NCI-H510A treated with DMSO at 0.1 percent for 48 hours (cell line): ENCODE measurements at places on chromosomes 5 and 9.

GRCh38 chr9:117412006-117412715, 2.7 kb downstream of the ASTN2 start:
- DNase-seq, result peak; percentile 6

DNA sequence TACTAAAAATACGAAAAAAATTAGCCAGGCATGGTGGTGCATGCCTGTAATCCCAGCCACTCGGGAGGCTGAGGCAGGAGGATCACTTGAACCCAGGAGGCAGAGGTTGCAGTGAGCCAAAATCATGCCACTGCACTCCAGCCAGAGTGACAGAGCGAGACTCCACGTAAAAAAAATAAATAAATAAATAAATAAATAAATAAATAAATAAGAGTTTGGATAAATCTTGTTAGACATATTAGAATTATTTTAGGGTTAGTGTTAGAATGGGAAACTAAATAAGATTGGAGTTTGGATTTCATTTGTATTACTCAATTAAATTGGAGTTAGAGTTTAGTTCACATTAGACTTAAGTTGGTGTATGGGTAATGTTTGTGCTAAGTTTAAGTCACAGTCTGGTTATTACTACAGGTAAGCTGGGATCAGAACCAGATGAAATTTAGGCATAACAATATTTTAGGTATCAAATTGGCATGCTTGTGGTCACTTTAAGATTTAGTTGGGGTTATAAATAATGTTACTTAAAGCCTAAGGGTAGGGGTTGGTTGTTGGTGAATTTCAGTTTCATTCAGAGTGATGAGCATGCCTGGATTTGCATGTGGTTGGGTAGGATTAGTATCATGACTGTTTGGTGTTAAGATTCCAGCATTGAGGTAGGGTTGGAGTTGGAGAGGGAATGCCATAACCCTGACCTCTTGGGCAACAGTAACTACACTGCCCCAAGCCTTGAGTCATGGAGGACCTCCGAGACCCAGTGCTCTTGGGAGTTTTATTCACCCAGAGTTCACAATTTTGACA, 3.3 kb downstream of the OR5C1 start:
- DNase-seq, result no peak

DNA sequence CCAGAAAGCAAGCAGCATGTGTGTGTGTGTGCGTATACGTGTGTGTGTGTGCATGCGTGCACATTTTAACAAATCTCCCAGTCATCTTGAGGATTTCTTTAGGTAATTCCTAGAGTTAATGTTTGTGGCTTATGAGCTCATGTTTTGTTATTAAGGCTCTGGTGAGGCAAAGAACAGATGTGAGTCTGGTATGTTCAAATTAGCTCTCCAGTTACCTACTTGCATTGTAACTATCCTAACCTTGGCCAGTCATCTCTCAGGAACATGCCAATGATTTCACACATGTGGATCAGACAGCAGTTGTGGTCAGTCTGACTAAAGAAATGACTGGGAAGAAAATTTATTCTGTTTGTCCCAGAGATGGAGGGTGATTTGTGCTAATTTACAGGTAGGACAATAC, 163.1 kb downstream of the IZUMO3 start:
- no peak for DNase-seq

DNA sequence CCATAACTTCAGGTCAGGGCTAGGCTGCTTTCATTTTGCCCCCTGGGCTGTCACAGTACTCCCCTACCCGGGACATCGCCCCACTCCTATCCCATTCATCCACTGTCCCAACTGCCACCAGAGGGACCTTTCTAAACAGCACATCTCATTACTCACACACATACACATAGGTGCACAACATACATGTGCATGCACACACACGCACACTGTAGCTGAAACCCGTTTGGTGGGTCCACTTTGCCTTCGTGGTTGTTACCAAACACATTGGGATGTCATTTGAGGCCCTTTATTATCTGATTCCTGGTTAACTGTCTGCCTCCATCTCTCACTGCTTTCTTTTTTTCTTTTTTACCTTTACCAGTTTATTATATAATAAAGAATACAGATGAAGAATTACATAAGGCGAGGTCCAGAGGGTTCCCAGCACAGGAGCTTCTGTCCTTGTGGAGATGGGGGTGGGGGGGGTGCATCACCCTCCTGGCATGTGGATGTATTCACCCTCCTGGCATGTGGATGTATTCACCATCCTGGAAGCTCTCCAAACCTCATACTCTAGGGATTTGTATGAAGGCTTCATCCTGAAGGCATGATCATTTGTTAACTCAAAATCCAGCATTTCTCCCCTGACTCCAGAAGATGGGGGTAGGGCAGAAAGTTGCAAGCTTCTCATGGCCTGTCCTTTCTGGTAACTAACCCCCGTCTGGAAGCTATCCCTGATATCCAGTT, 186.0 kb downstream of the GOLPH3 start:
- DNase-seq, result no peak

DNA sequence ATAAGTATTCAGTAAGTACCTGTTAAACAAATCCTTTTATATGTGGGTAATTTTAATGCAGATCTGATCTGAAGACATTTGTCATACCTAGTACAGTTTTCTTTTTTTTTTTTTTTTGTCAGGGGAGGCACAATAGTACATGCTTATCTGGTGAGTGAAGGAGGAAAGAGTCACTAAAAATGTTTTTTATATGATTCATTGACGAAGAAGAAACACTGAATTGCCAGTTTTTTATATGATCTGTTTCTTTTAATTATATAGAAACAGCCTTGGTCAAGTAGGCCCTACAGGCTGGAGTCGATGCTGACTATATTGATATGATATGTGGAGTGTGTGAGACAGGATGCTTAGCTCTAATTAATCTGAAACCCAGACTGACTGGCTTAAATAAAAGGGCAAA, 315.2 kb downstream of the PSAT1 start:
- no peak for DNase-seq

- no peak for DNase-seq
These were observed 346.5 kb downstream of the SPOCK1 start for GRCh38 chr5:137152616-137153015.

DNA sequence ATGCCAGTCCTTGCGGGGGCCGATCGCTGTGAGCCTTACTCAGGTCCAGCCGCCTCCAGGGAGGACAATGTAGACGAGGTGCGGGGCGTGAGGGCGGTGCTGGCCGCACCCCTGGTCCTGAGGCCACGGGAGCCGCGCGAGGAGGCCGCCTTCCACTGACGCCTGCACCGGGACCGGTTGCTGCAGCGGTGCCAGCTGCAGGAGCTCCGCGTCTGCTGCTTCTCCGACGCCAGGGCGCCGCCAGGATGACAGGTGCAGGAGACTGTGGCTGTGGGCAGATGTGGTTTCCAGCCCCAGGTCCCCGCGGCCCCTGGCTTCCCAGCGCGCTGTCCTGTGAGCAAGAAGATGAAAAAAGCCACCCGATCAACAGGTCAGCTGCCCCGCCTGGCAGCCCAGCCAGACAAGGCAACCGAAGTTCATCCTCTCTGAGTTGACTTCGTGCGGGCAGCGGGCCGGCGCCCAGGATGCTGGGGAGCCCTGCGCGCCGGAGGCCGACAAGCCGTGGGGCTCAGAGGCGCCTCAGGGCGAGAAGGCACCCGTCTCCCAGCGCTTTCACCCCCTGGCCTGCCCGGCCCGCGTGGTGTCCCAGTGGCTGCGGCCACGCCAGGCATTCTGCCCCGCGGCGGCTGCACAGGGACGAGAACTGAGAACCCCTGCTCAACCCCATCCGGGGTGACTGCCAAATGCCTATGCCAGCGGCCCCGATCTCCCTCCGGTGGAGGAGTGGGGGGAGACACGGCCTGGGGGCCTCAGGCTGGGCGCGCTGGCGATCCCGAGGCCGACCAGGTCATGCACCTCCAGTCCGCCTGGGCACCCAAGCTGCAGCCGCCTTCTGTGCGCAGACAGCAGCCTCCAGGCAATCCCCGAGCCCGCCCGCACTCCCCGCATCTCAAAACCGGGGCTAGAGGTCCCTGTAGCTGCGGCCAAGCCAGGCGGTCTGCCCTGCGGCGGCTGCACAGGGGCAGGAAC, 43.4 kb upstream of the BICD2 start:
- peak; percentile 26 for DNase-seq

GRCh38 chr9:9286001-9286400, 1326.8 kb downstream of the PTPRD start:
- no peak for DNase-seq

DNA sequence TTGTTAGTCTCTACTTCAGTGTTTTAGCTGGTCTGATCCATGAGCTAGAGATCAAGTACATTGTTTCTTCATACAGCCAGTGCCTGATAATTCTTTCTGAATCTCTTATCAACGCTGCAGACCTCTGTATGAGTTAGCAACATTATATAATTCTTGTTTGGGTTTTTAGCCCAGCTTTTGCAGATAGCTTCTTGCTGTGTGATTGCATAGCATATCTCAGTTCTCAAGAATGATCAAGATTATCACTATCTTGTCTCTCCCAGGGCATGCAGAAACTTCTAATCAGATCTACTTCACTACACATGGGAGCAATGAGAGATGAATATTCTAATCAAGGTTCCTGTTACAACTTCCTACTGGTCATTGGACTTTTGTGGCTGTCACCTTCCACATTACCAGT, 158.3 kb downstream of the FAM174A start:
- DNase-seq, result no peak

- DNase-seq, result no peak
These were observed 64.9 kb downstream of the SERINC5 start for GRCh38 chr5:80190960-80191359.

GRCh38 chr5:158619083-158619788, 480.5 kb downstream of the EBF1 start:
- DNase-seq, result no peak

DNA sequence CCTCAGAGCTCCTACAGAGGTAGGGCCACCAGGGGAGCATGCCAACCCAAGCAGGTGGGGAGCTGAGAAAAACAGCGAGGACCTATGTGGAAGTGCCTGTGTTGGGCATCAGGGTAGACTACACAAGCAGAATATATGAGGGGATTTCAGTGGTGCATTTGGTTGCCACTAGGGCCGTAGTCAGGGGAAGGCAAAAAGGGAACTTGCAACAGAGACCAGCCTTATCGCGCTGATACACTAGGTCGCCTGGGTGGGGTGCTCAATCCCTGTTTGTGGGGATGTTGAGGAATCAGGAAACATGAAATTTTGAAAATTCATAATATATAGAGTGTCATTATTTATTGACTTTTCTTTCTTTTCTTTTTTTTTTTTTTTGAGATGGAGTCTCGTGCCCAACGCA, 370.9 kb upstream of the PRR16 start:
- no peak for DNase-seq

- DNase-seq, result no peak
These were observed 250.4 kb upstream of the ST8SIA4 start for GRCh38 chr5:101153526-101153925.

- DNase-seq, result no peak
These were observed 653.8 kb upstream of the RIOK2 start for GRCh38 chr5:97836816-97837215.

DNA sequence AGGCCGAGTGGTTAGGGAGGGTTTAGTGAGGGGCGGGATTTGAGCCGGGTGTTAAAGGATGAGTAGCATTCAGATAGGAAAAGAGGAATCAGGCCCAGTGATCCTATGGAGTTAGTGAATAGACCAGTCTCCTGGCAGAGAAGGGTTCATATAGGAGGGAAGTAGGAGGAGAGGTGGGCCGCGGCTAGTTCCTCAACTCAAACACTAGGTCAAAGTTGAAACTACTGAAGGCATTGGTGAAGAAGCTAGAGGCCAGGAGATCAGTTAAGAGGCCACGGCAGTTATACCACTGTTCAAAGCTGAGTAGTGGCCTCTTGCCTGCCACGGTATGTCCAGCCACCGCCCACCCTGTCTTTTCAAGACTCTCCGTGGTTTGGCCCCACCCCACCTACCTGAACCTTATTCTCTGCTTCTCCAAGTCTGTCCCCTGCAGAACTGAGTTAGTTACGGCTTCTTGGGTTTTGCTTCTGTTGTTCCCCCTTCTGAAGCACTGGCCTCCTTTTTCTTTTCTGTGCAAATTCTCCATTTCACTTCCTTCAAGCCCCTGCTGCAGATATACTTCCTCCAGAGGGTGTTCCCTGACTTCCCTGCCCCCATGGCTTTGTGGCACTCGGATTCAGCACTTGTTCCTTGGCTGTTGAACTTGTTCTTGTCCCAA, 1.8 kb downstream of the ZBTB34 start:
- DNase-seq, result no peak

DNA sequence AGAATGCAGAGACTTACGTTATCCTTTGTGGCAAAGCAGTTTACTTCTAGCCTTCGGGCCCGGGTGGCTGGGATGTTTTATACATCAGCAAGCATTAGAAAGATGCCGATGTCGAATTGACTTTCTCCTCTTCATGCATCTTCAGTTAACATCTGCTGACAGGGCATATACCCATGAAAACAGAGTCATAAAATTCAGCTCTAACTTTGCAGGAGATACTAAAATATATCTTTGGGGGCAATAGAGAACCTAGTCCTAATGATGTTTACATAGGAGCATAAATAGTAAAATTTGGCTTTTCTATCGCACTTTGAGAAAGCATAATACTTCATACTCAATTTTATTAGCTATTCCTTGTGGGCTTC, 247.9 kb downstream of the PRELID2 start:
- no peak for DNase-seq
